ENCODE measurements at places on chromosomes 3 and 15.

DNA sequence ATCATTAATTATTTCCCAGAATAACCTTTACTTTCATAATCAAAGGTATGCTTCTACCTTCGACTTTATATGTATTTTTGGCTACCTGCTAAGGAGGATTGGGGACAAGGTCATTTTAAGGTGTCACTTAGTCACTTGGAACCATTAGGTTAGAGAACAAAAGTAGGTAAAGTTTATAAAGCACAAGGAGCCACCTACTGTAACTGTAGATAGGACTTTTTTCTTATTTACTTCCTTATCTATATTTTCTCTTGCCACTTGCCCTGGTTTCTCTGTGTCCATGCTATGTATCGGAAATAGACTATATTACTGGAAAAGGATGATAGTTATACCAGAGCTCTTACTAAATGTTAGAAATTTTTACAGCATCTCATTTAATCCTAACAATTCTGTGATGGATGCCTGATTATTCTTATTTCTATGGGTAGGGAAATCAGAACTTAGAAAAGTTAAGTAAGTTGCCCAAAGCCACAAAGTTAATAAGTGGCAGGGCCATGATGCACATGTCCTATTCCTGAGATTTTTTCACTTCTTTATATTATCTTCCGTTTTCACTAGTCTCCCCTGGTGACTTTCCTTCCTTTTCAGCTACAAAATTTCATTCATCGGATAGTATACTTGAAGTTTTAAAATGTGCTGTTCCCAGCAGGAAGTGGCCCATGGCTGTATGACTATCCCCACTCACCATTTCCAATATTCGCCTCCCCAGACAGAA lies 132.5 kb downstream of the CMSS1 start:
- DNase-seq, result no peak

- peak; percentile 92 for DNase-seq
These were observed 50.9 kb upstream of the FSIP1 start for GRCh38 chr15:39833515-39833981.

DNA sequence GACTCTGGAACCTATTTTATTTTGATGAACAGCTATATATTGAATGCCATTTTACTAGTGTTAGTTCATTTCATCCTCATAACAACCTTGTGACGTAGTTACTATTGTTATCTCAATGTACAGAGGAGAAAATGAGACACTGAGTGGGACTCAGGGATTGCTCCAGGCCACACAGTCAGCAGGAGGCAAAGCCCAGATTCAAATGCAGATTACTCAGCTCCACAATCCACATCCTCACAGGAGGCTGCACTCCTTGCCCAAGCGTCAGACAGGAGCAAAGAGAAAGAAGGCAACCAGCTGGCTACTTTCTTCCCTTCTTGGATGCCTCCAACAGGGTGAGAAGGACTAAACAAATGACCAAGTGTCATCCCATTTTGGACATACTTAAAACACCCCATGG lies 92.0 kb upstream of the CCDC54 start:
- DNase-seq, result no peak

- no peak for DNase-seq
These were observed 27.7 kb downstream of the ABTB1 start for GRCh38 chr3:127700406-127700805.

- DNase-seq, result no peak
These were observed 21.3 kb downstream of the GORASP1 start for GRCh38 chr3:39086144-39086543.

DNA sequence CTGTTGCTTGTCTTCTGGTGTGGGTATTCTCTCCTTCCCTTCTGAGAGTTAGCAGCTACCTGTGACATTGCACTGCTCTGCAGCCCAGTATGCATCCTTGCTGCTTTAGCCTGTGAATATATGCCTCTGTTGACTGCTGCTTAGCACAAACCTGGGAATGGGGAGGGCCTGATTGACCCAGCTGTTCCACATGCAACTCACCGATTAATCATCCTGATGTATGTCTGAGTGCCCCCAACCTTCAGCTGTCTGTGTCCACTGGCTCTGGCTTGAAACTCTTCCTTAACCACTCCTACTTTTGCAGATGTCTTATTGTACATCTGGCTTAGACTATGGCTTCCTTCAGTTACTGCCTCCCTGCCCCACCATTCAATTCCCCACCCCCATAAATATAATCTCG lies 119.1 kb downstream of the RASA2 start:
- DNase-seq, result no peak

DNA sequence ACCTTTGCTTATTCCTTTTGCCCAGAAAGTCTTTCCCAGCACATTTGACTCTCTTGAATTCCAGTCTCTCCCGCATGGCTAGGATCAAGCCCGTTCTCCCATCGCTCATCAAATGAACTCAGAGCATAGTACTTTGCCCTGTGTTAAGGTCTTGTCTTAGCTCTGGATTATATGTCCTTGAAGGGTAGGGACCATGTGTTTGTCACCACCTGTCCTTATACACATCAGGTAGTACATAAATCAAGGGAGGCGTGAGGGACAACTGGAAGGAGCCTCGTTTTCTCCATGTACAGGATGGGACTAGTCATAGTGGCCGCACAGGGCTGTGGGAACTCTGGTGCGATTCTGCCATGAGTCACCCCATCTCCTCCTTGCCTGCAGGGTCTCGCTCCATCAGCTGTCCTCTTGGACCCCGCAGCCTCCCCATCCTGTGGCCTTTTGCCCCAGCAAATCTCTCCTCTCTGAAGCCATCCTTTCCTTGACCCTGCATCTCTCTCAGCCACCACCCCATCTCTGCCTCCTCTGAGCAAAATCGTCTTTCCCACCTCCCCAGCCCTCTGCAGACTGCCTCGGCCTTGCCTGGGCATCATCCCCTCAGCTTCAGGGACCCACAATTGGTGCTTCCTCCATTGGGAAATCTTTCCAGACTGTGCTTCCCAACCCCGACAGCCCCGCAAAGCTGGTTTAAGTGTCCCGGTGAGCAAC lies 33.4 kb upstream of the RAB6B start:
- no peak for DNase-seq

DNA sequence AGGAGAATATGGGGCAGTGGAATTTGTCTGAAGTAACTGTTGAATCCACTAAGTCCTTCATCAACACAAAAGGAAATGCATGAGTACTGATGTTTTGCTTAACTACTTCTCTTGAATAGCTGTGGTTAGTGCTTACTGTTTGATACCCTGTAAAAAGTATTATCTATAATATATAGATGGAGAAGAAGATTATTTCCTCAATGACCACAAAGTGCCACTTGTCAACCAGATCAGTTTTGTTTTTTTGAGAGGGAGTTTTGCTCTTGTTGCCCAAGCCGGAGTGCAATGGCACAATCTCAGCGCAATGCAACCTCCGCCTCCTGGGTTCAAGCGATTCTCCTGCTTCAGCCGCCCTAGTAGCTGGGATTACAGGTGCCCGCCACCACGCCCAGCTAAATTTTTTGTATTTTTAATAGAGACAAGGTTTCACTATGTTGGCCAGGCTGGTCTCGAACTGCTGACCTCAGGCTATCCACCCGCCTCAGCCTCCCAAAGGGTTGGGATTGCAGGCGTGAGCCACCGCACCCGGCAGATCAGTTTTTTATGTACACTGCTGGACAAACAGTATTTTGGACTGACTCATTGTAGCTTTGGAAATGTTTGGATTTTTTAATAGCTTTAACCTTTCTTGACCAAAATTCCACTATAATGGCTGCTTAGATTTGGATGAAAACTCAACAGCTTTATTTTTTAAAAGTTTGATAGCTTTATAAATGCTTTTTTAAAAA lies 1.5 kb upstream of the RPLP1 start:
- no peak for DNase-seq

DNA sequence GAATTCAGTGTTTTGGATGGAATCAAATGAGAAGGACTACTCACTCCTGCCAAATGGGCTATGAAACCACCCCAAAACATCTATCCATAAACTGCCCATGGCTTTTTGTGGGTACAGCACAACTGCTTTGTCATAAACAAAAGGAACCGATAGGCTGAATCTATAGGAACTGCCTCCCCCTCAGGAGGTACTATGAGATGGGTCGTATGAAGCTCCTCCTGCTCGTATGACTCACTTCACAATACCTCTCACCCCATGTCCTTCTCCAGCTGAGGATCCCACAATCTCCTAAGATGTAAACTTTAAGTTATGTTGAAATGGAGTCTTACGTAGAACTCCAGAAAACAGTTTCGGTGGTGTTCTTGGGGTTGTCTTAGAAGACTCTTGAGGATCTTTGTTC lies 129.9 kb upstream of the SAMMSON start:
- no peak for DNase-seq

DNA sequence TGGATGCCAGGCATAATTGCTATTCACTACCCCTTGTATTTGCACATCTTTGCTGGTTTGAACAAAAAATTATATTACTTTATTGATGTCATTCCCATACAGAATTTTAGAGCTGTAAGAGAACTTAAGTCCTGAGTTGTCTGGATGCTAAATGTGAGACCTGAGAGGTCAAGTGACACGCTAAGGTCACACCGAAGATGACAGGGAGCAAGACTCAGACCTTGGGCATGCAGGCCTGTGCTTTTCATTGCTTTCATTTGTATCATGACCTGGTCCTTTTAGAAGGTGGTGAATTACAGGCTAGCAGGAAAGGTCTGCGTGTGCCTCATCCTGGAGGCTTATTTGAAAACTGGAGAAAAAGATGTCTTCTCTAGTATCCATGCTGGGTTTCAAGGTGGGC lies 312.0 kb upstream of the RASGRP1 start:
- no peak for DNase-seq

GRCh38 chr15:71736286-71736947 lies 73.9 kb upstream of the NR2E3 start:
- DNase-seq, result no peak

- no peak for DNase-seq
These were observed 14.6 kb upstream of the ELP6 start for GRCh38 chr3:47527952-47528725.

DNA sequence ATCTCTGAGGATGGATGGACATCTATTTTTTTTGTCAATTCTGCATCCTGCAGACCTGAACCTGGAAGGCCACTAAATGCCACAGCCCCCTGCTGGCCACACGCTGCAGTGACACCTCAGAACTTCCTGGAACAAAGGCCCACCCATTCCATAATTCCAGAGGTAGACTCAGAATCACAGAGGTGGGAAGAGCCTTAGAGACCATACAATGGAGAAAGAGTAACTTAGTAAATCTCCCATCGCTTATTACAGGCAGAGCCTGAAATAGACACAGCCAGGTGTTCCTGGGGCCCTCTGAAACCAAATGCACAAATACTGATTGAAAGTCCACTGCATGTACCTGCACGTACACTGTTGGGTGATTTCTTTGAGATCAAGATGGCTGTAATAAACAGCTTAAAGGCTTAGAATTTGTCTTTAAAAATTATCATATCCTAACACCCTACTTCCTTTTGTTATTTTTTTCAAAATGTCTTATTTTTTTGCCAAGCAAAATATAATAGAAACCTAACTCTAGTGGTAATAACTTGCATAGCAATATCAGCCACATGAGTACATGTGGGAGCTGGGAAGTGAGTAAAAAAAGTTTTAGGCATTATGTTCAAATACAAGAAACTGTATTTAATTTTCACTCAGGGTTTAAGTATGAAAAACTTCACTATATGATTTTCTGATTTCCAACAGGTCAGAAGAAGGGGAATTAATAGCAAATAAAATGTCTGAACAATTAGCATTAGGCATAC lies 62.7 kb downstream of the EOMES start:
- no peak for DNase-seq

DNA sequence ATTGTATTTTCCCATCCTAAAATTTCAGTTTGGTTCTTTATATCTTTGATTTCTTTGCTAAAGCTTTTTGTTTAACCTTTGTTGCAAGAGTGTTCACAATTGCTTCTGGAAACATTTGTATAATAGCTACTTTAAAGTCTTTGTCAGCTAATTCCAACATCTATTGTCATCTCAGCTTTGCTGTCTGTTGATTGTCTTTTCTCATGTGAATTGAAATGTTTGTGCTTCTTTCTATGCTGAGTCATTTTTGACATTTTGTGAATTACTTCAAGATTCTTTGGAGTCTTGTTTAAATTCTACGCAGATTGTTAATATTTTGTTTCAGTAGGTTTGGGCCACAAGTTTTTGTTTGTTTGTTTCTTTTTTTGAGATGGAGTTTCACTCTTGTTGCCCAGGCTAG lies 73.2 kb downstream of the SUCNR1 start:
- DNase-seq, result no peak

- no peak for DNase-seq
These were observed 633 bp downstream of the THPO start for GRCh38 chr3:184377374-184377773.

DNA sequence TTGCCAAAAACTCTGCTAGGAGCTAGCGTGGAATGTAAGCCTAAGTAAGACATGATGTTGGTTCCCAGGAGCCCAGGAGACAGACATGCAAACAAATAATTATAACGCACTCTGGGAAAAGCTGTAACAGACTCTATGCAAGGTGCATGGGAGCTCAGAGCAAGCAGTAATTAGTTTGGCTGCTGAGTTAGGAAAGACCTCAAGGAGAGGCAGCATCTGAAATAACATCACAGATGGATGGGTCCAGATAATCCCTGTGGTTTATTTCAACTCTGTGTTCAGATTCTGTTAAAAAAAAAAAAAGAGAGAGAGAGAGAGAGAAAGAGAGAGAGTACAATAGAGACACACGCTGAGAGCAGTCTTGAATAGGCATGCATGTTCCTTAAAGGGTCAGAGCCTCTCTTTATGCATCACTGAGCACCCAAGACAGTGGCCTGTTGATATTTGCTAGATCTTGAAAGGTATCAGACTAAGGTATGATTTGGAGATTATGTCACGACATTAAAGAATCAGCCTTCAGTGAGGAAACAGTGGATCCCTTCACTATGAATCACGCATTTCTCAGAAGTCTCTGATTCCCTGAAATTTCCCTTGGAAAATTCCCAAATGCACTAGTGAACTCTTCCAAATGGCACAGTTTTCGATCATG lies 124.4 kb upstream of the LIPC start:
- no peak for DNase-seq

GRCh38 chr3:159948429-159949144 lies 40.0 kb upstream of the IL12A start:
- no peak for DNase-seq

DNA sequence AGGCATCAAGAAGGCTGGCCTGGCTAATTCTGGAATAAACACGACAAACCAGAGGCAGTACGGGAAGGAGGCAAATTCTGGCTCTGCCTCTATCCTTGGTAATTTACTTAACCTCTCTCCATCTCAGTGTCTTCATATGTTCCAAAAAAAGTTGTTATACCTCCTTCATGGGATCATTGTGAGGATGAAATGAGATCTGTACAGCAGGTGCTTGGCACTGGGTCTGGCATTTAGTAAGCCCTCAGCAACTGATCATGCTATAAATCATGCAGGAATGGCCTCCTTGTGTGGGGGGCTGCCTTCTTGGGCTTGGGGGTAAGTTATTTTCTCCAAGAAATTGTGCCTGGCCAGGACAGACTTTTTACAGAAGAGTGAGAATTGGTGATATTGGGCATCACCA lies 38.3 kb upstream of the TRA2B start:
- no peak for DNase-seq

- no peak for DNase-seq
These were observed 4.6 kb upstream of the TPRG1 start for GRCh38 chr3:189167027-189167766.

GRCh38 chr3:52388348-52388821 lies 56.5 kb downstream of the SEMA3G start:
- DNase-seq, result no peak

- DNase-seq, result no peak
These were observed 7.2 kb downstream of the FAM174B start for GRCh38 chr15:92648190-92648875.

Data from SK-N-MC (cell line).